ENCODE measurements at places on chromosomes 16 and 17.

DNA sequence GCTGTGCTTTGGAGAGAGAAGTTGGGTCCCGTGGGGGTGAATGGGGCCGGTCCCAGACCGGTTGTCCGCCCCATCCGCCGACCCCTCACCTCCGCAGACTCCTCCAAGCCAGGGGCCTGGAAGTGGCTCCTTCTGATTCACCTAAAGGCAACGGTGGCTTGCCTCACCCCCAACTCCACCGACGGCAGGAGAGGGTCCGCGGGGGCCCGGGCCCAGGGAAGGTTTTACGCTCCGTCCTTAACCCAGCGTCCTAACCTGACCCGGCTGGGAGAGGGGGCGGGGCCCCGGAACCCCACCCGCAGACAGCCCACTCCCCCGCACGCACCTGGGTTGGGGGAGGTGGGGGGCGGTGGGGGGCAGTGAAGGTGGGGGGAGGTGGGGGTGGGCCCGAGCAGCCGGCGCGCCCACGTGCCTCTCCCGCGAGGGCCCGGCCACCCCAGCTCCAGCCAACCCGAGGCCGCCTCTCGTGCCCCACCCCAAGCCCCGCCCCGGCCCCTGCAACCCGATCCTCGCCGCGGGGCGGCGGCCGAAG lies 12.7 kb upstream of the CD300A start:
- DNase-seq, result peak; percentile 97

GRCh38 chr16:13463619-13464018 lies 456.3 kb upstream of the ERCC4 start:
- no peak for DNase-seq

DNA sequence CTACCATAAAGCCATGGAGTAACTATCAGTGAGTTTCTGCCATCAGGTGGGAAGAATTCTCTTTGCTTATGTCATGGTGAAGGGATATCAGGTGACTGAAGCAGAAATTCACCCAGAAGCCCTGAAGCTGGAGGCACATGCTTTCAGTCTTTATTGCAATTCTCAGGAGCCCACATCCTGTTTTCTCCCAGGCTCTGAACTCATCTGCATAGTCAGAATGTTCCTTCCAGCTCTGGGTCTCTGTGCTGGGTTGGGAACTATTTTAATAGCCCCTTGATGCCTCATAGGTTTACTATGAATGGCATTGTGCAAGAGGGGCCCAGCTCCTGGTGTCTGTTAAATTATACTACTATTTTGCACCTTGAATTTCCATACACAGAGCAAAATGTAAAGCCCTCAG lies 198.4 kb upstream of the SOX9 start:
- no peak for DNase-seq

DNA sequence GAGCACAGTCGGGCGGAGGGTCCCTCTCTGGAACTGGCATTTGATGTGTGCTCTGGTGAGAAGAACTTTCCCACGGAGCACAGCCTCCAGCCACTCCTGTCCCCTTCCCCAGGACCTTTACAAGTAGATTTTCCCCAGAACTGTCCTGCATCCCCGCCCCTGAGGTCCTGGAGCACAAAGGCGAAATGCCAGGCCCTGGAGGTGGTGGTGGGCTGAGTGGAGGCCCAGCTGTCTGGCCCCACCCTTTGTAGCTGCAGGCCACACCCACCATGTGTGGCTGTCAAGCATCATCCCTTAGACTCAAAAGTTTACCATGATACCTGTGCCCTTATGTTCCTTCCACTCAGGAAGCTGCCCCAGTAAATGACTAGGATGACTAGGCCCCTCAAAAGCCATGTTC lies 37.7 kb downstream of the PLD6 start:
- no peak for DNase-seq

Measured in GM20000 (cell line).